ENCODE measurements at places on chromosomes 2 and 18.
A peak's percentile ranks its signal among the peaks of the same experiment; 100 is the strongest.

DNA sequence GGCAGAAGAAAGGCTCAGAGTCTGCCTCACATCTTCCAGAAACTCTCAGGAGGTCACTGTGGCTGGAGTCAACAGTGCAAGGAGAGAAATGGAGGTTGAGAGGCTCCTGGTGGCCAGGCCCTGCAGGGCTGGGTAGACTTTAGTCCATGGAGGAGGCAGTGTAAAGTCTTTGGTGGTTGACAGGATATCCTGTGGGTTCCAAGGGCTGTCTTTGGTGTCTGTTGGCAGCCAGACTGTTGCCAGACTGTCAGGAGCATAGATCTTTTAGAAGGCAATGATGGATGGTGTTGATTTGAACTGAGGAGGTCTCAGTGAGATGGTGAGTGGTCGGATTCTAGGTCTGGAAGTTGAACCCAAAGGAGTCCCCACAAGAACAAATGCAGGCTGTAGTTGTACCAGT lies 45.0 kb upstream of the SKOR2 start:
- no peak for DNase-seq

GRCh38 chr18:71105078-71105819 lies 816.4 kb downstream of the SOCS6 start:
- no peak for DNase-seq

- DNase-seq = no peak
Observed at GRCh38 chr2:2898744-2899143, 478.9 kb downstream of the EIPR1 start.

DNA sequence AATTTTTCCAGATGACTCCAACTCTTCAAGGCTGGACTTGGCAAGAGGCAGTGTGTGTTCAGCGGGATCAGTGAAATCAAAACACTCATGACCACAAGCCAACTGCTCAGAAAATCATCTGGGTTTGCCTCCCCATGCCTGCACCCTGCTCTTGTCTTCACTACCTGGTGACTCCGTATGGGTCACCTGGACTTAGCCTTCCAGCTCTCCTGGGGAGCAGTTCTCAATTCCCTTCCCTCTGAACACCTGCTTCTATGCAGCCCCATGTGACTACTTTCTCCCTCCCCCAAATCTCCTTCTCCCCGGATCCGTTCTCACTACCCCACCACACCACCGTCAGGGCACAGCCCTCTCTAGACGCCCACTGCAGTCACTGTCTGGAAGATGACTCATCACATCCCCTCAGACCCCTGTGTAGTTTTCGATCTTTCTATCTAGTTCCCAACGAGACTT lies 130.2 kb upstream of the ID2 start:
- DNase-seq = no peak

DNA sequence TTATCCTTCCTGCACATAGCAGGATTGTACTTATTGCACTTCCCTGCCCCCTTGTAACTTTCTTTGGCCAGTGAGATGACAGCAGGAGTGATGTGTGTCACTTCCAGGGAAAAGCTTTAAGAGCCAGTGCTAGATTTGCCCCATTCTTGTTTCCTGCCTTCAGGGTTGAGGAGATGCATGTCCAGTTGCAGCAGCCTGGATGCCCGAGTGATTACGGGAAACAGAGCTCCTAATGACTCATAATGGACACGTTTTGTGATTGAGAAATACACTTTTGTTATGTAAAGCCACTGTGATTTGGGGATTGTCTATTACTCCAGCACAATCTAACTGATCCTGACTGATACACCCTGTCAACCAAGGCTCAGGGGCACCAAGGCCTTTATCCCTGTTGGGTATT lies 5.0 kb upstream of the TET3 start:
- peak; percentile 92 for DNase-seq

GRCh38 chr2:8754106-8754776 lies 72.4 kb downstream of the ID2 start:
- DNase-seq = peak; percentile 18

DNA sequence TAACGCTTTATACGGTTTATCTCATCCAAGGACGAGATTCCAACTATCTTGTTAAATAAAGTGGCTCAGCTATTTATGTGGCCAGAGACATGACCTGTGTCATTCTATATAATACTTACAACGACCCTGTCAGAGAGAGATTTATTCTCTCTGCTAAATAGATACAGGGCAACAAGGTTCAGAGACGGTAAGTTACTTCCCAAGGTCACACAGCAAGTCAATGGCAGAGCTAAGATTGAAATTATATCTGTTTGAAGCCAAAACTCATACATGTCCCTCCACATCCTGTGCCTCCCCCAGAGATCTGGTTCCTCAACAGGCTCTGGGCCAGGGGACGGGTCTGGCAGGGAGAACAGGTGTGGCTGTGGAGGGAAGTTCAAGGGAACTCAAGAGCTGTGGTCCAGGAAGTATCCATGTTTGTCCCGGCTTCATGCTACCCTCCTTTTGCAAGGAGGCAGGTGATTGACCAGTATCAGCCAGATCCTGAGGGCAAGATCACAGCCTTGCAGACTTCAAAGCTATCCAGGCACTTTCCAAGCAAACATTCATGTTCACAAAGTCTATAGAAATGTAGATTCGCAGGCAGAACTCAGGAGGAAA lies 99.8 kb downstream of the CAPN13 start:
- DNase-seq = no peak

DNA sequence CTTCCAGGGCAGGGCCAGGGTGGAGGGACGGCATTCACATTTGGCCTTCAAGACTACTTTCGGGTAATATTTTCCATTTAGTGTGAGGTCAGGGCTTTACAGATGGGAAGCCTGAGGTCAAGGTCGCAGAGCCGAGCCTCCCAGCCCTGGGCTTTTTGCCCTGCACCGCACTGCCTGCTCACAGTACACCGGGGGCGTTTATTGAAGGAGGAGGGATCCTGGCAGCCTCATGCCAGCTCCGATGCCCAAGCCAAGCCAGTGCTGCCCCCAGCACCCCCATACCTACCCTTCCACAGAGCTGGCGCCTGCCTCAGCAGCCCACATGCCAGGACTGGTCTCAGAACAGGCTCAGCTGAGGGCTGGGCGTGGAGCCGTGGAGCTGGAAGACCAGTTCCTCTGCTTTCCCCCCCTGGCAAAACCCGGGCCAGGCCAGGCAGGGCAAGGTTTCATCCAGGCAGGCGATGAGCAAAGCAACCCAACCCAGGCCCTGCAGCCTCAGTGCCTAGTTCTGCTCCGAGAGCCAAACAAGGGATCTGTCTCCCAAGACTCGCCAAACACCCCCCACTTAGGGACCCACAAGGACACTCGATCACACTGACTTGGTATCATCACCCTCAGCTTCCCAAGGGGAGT lies 11.9 kb downstream of the SDC1 start:
- no peak for DNase-seq

DNA sequence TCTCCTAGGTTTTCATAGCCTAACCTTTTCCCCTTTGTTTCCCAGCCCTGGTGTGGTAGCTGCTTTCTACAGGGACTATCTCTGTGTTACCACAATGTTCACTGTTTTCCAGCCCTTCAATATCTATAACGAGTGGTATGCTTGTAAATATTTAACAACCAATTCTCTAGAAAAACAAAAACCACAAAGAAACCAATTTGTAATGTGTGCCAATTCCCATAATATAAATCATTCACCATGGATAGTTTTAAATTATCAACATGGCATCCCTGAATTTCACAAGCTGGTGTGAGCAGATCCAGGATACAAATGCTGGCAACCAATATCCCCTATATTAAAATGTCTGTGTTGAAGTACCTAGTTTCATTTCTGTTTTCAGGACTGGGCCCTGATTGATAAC lies 207.5 kb upstream of the FBXO11 start:
- DNase-seq = peak; percentile 30

GRCh38 chr18:66641056-66641455 lies 37.2 kb upstream of the CDH19 start:
- DNase-seq = no peak

- DNase-seq = no peak
Observed at GRCh38 chr2:216183462-216183861, 74.3 kb downstream of the XRCC5 start.

DNA sequence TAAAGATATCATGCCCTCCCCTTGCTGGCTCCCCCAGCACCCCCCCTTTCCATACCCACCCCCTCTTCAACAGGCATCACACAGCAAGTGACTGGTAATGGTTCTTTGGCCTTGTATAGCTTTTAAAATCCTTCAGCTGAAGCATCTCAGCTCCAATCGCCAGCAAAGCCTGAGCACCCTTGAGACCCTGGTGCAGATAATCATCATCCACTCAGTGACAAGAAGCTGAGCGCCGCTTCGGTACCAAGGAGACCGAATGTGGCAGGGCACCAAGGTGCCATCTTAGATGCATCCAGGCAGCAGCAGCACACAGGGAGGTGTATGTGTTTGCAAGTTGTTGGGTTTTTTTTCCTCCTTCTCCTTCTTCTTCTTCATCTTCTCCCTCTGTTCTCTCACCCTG lies 232.7 kb downstream of the BCL11A start:
- DNase-seq = no peak

- no peak for DNase-seq
Observed at GRCh38 chr2:198098918-198099317, 294.5 kb downstream of the PLCL1 start.
